ENCODE measurements at places on chromosomes 7 and 10.
A peak's percentile ranks its signal among the peaks of the same experiment; 100 is the strongest.

- DNase-seq = no peak
These were observed 106.2 kb upstream of the GPR141 start for GRCh38 chr7:37577412-37577811.

DNA sequence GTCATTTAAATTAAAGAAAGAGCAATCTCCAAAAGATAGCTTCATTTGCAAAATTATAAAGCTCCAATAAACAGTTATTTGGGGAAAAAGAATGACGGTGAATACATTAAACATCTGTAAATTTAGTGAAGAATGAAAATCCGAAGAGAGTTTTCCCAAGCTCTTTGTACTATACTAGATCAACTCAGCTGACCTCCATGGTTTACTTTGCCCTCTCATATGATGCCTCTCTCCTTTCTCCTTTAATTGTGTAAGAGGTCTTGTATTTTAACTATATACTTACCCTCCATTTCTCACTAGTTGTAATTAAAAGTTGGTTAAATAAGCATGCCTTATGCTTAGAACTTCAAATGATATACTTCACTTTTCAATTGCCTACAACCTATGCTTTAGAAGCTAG lies 125.8 kb downstream of the CACNA2D1 start:
- DNase-seq = no peak

DNA sequence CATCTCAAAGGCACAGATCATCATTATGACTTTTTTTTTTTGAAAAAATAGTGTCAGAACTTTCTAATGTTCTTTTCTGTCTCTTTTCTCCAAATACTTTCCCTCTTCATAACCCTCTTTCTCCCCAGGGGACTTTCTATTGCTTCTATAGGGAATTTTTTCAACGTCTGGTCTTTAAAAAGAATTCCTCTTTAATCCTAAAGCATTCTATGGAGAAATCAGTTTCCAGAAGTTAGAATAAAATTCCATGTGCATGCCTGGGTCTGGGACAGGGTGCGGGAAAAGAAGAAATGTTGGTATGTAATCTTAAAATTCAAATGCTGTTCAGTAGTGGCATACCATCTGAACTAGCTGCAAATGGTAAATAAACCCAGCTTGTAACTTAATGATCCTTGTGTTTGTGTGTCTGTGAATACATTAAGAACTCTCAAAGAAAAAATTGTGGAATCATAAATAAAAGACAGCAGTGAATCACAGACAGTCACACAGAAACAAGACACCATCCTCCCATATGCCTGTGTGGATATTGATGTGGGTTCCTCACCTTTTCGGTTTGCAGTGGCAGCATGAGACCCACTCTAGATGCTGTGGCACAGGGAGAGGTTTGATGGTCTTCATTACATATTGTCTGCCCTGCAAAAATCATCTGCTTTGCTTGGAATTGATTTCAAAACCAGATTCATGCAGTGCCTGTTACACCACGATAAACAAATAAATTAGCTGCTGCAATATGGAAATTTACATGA lies 374.7 kb upstream of the NRP1 start:
- DNase-seq = no peak

- DNase-seq = no peak
These were observed 113.7 kb downstream of the ARL4A start for GRCh38 chr7:12801107-12801506.

DNA sequence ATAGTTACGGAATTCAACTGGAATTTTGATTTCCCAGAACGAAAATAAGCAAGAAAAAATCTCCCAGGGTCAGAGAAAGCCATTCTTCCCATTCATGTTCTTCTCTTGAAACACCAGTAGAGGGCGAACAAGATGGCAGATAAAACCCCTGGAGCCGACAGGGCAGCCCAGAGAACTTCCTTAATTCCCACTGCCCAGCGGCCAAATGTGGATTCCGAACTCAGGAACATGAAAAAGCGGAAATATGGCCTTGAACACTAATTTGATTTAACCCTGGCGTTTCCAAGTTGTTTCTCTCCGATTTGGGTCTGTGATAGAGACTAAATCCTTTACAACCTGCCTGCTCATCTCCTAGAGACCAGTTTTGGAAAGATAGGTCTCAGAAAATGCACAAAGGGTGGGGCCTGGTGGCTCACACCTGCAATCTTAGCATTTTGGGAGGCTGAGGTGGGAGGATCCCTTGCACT lies 100.7 kb upstream of the WAC start:
- DNase-seq = peak; percentile 62

GRCh38 chr10:8056871-8057331 lies 2.4 kb downstream of the GATA3 start:
- DNase-seq = no peak

DNA sequence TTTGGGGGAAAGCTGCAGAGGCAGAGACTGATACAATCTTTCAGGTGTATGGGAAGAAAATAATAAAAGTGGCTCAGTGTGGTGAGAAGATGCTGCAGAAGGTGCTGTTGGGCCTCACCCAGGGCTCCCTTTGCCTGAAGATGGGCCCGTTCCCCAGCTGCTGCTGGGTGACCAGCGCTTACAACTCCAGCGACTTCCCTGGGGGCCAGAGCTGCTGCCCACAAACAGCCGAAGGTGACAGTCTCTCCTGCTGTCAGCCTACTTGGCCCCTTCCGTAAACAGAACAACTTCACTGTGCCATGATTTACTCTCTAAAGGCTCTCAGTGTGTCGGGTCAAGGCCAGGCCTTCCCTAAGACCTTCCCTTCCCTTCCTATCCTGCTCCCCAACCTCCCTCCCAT lies 93.6 kb upstream of the PCBD1 start:
- no peak for DNase-seq

- no peak for DNase-seq
These were observed 319.0 kb upstream of the FZD1 start for GRCh38 chr7:90945104-90945787.

DNA sequence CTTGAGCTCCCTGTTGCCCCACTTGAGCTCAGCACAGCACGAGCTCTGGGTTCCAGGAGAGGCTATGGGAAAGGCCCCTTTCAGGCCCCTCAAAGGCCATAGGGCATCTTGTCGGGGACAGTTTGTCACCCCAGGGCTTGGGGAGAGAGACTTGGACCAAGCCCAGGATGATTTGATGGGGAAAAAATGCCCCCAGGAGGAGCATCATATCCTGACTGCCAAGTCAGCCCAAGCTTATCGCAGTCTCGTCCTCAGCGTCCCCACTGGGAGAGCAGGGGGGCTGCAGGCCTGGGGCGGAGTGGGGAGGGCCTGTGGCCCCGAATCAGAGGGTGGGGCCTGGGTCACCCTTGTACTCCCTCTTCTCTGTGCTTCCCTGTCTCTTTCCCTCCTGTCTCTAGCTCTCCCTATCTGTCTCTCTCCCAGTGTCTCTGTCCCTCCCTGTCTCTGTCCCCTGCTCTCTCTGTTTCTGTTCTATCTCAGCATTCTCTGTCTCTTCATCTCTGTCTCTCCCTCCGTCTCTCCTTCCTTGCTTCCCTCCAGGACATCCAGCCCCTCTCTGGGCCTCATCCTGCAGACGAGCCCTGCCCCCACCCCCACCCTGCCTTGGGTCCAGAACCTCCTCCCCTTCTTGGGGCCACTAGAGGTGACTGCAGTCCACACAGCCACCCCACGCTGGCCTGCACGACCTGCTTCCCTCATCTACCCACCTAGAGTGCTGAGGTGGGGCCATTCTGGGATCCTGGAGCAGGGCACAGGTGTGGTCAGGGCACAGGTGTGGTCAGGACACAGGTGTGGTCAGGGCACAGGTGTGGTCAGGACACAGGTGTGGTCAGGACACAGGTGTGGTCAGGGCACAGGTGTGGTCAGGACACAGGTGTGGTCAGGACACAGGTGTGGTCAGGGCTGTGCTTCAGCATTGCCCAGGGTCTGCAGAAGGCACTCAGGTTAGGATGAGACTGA lies 17.3 kb upstream of the GRIFIN start:
- DNase-seq = no peak

- no peak for DNase-seq
These were observed 60.3 kb upstream of the C1GALT1 start for GRCh38 chr7:7122033-7122478.

- no peak for DNase-seq
These were observed 72.3 kb upstream of the MKRN1 start for GRCh38 chr7:140551355-140552239.

DNA sequence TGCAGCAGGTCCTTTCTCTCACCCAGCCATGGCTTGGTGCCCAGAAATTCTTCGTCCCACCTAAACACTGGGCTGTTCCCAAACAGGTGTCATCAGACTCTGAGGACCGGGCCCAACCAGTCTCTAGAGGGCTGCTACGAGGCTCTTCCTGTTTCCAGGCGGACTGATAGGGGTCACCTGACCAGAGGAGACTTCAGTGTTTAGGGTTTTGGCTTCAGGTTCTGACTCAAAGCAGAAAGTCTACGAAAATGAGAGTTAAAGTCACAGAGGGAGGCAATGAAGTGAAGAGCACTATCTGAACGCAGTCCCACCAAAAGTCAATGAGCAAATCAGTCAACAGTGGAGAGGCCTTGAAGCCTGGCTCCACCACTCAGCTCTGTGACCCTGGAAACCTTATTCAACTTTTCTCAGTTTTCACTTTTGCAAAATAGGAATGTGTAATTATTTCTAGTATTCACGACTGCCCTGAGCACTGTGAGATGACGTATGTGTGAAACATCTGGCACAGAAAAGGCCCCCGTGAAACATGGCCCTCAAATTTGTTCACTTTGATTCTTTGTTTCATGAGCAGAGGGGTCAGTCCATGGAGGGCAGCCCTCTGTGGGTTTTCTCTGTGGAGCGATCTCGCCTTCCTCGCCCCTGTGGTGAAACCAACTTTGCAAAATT lies 189.9 kb upstream of the PDE1C start:
- DNase-seq = no peak

GRCh38 chr10:115974816-115975430 lies 298.1 kb downstream of the GFRA1 start:
- no peak for DNase-seq

- DNase-seq = no peak
These were observed 52.0 kb downstream of the JAZF1 start for GRCh38 chr7:28128608-28129007.

DNA sequence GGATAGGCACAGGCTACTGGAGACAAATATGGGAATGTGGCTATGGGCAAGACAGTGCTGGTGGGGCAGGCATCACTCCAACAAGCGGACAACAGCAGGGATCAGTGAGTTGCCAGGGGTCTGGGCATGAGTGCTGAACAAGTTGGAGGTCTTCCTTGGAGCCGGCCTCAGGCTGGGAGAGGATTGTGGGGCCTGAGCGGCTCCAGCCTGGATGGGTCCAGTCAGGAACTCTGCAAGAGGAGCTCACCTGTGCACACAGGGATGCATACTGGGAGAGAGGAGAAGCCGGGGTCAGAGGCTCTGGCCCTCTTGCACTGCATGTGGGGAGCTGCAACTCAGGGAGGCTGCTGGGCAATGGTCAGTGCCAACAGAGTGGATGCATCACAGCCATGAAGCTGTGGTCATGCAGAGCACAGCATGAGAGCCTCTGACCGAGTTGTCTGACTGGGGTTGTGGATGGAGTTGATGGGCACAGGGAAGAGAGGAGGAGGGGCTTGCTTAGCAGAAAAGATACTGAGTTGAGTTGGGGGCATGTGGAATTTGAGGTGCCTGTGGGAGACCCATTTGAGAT lies 204.0 kb upstream of the ZNF32 start:
- no peak for DNase-seq

GRCh38 chr7:101620991-101621390 lies 8.1 kb downstream of the MYL10 start:
- DNase-seq = no peak

- no peak for DNase-seq
These were observed 116.0 kb downstream of the PTPN20 start for GRCh38 chr10:47027108-47027783.

GRCh38 chr7:1867370-1868260 lies 197.5 kb downstream of the ELFN1 start:
- no peak for DNase-seq

GRCh38 chr7:45576249-45576929 lies 2.2 kb downstream of the ADCY1 start:
- DNase-seq = no peak

GRCh38 chr10:89035461-89035860 lies 44.9 kb downstream of the FAS start:
- DNase-seq = no peak

DNA sequence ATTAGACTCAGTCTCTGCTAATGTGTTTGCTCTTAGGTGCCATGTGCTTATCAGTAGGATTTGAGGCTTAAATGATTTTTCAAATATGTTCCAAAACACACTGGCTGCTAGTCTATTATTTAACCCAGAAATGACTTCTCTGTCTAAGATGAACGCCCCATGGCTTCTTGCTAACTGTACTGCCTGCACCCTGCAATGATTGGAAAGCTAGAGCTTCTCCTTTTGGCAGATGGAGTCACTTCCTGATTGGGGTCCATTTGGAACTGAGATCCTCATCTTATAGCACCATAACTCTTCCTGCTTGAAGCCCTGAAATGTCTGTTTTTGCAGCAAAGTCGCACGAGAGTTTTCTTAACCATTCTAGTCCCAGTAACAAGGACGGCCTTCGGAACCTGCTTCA lies 186.5 kb upstream of the ADO start:
- DNase-seq = no peak

DNA sequence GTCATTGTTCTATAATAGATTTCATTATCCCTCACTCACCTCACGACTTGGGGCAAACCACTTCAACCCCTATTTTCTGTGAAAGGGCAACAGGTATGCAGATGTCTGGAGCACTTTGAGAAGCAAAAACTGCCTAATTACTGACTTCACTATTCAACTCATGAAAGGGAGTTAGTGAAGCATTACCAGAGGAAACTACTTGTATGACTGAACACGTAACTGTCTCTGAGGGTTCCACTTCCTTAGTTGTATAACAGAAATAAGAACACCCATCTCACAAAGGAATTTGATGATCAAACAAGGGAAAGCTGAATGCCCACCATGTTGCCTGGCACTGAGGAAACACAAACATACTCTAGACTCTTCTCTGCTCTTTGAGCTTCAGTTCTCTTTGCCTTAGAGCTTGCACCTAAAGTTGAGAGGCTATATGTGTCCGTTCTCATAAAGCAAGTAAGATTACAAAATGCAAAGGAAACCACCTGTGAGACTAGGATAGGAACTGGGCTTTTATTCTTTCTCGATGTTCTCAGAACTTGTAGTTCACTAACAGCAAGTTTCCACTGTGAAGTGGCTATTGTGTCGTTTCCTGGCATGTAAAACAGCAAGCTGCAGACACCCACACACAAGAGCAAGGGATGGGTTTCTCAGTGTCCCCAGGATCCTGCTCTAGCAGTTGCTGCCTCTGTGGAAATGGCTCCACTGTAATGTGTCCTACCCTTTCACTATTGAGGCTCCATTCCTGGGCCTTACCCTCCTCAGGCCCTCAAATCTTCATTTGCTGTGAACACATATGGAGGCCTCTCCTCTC lies 2.6 kb downstream of the TMEM243 start:
- no peak for DNase-seq

GRCh38 chr10:46050941-46051623 lies 5.0 kb upstream of the MSMB start:
- DNase-seq = no peak

All from left cardiac atrium (tissue), 4 donors.